ENCODE measurements at places on chromosomes 3 and 15. TPM values are rescaled to one million over a fixed set of nuclear protein-coding genes. Genes with fewer than 3 reads are reported as not detected.

- DNase-seq = no peak
Measured at GRCh38 chr15:39921274-39921638, 1.2 kb upstream of the GPR176 start.

DNA sequence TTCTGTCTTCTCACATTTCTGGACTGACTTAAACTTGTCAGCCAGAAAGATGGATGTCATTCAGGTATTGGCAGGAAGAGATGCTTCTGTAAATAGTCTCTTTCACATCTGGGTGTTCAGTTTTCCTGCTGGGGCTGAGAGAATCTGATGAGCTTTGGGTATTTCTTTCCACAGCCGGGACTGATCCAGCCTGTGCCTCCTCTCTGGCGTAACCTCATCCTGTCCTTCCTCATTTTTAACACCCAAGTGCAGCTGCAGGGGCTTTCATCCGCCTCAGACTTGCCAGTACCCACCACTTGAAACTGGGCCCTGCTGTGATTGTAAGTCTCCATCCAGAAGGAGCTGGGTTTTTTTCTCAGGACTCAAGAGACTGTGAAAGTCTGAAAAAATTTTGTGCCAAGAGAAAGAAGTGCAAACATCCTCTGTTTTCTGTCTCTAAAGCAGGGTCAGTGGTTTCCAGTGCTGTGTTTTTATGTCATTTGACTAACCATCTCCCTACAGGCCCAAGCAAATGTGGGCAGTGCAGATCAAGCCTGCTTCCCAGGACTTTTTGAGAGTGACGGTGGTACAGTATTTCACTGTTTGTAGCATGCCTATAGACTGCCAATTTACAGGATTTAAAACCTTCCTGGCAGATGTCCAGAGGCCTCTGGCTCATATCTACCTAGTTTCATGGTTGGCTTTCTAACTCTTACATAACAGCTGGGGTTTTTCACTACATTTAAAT is 342.7 kb downstream of the PTPRG start:
- DNase-seq = no peak

DNA sequence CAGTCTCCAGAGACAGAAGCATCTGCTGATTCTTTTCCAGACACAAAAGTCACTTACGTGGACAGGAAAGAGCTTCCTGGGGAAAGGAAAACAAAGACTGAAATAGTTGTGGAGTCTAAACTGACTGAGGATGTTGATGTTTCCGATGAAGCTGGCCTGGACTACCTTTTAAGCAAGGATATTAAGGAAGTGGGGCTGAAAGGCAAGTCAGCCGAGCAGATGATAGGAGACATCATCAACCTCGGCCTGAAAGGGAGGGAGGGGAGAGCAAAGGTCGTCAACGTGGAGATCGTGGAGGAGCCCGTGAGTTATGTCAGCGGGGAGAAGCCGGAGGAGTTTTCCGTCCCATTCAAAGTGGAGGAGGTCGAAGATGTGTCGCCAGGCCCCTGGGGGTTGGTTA is 25.4 kb downstream of the SYNM start:
- no peak for DNase-seq

The GOLGA6L4 gene
- 0.10 TPM for total RNA-seq

- peak; percentile 69 for DNase-seq
Measured at GRCh38 chr3:23743141-23743784, 62.5 kb upstream of the UBE2E1 start.

DNA sequence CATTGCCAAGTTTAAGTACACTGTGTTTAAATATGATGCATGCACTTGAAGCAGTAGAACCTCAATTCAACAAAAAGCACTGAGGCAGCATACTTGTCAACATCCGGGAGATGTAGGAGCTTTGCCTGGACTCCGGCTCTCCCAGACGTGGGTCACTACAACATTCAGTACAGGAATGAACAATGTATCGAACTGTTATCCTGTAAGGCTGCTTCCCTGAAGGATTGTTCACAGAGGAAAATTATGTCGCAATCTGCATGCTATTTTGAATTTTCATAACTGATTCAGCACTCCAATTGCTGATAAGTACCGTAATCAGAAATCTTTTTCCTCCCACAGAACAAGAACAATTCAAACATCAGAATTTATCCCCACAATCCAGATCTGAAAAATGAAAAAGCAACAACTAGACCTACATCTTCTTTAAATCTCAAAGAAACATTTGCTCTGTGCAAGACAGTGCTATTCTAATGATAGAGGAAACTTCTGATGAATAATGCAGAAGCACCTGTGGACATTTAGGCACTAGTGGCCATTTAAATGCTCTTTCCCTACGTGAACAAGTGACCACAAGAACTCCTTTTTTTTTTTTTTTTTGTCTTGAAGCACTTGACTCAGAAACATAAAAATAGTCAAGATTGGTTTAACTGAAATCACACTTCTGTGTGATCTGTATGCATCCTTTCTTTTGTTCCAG is 113.4 kb downstream of the PLCH1 start:
- DNase-seq = no peak

DNA sequence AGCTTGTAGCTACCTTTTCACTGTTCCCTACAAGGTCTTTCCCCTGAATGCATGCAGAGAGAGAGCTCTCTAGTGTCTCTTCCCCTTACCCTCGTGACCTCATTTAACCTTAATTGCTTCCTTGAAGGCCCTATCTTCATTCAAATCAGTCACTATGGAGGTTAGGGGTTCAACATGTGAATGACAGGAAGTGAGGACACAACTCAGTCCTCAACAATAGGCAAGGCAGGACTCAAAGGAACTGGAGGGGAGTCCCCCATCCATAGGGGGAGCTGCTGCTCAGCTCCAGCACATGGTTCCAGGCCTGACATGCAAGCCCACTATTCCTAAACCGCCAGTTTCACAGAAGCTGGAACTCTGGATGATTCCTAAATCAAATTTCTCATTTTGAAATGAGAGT is 33.8 kb upstream of the GYG1 start:
- peak; percentile 39 for DNase-seq

DNA sequence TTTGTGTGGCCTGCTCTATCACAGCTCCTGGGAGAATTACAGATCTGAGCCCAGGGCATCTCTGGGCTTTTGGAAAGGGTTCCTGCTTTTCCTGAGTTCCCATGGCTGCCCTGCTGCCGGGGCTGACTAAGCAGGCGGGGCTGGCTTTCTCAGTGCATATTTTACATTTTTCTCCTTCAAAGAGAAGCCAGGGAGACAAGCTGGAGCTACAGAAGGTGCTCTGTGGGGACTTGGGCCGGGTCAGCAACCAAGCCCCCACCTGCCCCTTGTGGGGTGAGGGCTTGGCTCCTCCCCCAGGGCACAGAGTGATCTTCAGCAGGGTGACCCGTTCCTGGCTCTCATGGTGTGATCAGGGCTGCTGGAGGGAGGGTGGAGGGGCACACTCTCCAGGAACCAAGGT is 17.4 kb downstream of the ABTB1 start:
- no peak for DNase-seq

DNA sequence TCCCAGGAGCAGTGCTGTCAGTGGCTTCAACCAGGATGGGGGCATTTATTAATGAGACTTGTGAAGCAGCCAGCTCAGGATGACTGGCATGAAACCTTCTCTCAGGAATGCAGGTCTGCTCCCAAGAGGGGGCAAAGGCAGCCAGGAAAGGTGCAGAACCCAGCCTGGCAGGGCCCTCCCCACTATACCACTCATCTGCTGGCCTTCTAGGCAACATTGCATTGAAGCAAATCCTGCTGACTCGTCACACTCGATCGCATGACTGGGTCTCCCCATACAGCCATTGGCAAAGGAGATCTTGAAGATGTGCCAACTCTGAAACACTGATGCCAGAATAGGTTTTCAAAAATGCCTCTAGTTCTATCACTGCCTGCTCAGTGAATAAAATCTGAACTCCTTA is 65.7 kb upstream of the CMTM7 start:
- DNase-seq = no peak

- no peak for DNase-seq
Measured at GRCh38 chr3:69697381-69697780, 41.9 kb upstream of the MITF start.

DNA sequence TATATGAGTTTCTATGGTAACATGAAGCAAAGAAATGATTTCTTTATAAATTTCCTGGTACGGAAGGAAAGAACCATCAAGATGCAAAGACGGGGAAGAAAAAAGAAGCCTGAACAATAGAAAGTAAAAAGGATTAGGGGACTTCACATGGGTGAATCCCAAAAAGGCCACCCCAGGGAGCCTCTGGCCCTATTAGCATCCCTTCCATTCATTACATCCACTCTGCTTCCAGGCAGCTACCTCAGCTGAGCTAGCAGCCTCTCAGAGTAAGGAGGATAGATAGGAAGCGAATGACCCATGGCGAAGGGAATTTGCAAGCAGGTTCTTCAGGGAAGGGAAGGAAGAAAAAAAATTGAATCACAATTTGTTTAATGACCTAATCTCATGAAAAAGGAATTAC is 81.6 kb downstream of the GABRB3 start:
- DNase-seq = peak; percentile 84

DNA sequence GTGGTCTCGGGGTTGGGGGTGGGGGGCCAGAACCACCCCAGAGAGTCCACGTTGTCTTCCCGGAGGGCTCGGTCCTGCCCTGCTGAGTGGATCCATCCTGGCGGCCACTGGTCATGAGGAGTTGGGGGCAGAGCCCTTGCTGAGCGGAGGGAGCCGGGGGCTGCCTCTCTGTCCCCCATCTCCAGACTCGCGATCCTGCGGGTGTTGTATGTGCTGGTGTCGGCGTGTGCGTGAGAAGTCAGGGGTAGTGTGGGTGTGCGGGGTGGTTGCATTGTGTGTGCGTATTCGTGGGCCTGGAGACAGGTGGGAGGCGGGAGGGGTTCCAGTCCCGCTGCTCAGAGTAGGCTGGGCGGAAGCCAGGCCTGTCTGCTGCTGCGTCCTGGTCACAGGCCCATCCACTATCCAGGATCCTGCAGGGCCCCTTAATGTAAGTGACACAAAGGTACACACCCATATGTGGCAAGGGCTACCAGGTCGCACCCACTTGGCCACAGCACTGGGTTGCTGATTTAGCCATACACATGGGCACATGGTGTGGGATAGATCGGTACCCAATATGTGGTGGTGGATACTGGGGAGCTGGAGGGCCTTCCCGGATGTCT is 30.7 kb downstream of the NBEAL2 start:
- no peak for DNase-seq

DNA sequence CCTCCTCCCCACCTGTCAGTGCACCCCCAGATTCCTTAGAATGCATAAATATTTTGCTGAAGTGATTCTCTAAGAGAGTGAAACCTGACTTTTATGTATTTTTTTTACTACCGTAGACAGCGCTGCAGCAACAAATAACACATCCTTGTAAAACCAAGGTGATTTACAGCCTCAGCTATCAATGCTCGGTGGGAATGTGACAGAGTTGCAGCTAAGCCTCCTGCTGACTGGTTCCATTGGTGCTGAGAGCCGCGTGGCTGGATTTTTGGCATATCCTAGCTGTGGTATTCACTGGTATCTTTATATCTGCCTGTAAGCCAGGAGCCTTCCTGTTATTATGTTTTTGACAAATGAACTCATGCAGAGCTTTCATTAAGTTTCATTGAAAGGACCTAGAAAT is 11.0 kb downstream of the FGD5 start:
- no peak for DNase-seq

- DNase-seq = no peak
Measured at GRCh38 chr15:101204739-101205535, 46.9 kb downstream of the CHSY1 start.

GRCh38 chr3:187920913-187921312 is 175.6 kb upstream of the BCL6 start:
- no peak for DNase-seq

GRCh38 chr3:169759256-169759655 is 5.6 kb downstream of the TERC start:
- DNase-seq = no peak

The CCR3 gene
- total RNA-seq = not detected

GRCh38 chr3:81302045-81302444 is 459.4 kb downstream of the GBE1 start:
- DNase-seq = peak; percentile 54

Data from H7 (cell line).